Gastrocnemius medialis (tissue), 4 donors: ENCODE measurements at places on chromosomes 12 and 14.
A peak's percentile ranks its signal among the peaks of the same experiment; 100 is the strongest.

DNA sequence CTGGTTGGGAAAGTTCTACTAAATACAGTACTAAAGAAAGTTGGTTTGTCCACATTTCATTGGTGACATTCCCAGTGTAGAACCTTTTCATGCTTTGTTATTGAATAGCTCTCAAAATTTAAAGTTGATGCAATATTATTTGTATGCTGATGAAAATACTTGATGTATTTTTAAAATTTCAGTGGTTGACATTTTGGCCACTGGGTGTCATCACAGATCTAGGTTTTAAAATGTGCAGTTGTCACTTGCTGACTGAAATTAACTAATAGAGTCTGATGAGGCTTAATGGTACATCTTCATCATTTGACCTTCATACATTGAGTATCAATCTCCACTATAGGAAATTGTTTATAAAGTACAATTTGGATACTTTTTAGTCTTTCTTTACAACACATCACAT lies 37.1 kb downstream of the CMAS start:
- DNase-seq, result no peak

- DNase-seq, result no peak
Observed at GRCh38 chr14:23457587-23458445, 11.7 kb upstream of the NGDN start.

- DNase-seq, result no peak
Observed at GRCh38 chr12:29742646-29743045, 41.1 kb downstream of the TMTC1 start.

DNA sequence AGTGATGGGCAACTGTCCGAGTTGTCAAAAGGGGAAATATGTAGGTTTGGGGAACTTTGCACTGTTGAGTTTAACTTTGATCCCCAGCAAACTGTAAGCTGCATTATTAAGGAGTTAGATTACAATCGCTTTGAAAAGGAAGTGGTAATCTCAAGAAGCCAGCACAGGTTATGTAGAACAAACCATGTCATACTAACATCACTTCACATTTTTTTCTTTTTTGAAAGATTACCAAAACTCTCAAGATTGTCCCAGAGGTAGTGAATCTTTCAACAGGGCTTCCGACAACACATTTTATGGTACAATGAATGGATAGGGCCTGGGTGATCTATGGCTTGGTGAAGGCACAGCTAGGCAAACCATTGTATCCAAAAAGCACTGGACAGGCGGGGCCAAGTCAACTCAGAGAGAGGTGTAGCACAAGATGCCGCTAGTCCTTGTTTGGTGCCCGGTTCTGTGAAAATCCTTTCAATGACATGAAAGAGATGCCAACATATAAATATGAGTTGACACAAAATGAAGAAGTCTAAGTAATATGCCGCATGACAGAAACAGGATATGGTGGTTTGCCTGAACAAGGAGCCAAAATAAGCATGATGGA lies 24.3 kb upstream of the PARP11 start:
- no peak for DNase-seq

- DNase-seq, result no peak
Observed at GRCh38 chr12:94114166-94114565, 34.2 kb upstream of the PLXNC1 start.

DNA sequence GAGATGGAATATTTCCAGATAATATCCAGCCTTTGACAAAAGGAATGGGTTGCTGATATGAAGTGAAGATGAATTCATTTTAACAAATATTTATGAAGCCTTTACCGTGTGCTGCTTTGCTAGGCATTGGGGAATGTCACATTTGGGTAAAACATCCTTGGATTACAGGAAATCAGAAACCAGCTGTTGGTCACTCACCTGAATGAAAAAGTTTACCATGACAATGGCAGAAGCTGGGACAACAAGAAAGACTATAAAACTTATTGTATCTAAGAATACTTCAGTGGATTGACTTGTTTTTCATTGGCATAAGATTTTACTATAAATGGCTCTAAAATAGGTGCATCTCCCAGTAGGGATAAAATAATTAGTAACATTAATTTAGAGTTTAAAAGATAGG lies 19.7 kb downstream of the PPP4R4 start:
- DNase-seq, result no peak

DNA sequence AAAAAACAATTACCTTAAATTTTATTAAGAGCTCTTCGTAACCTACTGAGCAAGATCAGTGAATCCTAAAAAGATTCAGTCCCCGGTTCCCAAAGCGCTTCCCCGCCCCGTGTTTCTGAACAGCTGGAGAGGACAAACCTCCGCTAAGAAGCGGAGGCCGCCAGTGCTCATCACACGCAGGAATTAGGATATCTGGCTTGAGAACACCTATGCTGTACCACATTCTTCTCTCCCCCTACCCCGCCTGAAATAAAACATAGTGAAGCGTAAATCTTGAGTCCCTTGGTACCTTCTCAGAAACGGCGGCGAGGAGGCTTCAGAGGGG lies 774 bp upstream of the WDR20 start:
- no peak for DNase-seq

DNA sequence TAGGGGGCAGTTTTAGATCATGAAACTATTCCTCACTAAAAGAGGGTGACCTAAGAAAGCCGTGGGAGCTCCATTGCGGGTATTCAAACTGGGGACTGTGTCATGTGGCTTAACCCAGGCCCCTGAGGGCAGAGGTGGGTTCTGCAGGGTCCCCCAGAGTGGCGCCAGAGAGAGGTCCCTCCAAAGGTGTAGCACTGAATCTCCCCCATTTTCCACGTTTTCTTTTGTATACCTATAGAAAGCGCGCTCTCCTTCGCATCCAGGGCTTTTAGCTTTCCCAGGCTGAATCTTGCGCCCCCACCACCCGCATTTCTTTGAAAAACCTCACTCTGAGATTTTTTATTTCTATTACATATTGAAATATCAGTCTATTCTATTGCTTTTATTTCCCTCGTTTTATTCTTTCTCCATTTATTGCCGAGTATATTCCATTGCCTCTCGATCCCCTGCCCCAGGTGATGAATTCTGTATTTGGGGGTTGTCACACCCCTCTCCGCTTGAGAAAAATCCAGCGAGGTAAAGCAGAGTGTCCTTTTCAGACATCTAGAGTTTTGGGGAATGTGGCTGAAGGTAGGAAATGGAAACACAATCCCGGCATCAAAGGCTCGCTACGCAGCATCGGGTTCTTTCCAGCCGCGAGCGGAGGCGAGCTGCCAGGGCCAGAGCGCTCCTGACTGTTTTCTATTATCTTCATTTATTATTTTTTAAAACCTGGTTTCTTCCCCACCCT lies 870 bp upstream of the HOXC13 start:
- DNase-seq, result no peak

DNA sequence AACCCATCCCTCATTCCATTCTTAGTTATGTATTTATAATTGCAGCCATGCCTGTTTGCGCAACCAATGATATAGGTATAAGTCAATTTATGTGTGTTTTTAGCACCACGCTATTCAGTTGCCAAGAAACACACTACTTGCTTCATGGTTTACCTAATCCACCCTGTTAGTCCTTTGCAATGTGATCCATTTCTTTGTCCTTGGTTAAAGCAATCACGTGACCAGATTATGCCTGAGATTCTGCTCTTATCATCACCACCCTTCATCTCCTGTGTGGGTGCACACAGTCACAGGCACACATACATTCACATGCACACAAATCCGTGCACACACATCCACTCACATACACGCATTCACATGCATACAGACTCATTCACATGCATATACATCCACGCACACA lies 52.3 kb upstream of the KCNA5 start:
- DNase-seq, result no peak

DNA sequence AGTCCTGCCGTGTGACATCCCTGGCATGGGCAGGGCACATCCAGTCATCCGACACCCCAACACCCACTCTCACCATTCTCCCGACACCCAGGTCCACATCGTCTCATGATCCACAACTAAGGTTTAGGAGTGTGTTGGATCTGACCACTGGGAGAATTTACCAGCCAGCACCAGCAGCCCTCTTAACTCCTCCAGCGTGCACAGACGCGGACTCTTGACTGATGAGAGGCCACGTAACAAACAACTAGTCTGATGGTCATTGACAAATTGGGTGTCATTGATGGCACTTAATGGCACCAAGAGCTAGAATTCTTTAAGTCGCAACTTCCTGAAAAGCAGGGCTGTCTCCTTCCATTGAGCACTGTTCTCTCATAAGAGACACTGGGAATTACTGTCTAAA lies 203.0 kb upstream of the SFSWAP start:
- DNase-seq, result no peak

- no peak for DNase-seq
Observed at GRCh38 chr12:24480766-24481449, 468.0 kb downstream of the BCAT1 start.

DNA sequence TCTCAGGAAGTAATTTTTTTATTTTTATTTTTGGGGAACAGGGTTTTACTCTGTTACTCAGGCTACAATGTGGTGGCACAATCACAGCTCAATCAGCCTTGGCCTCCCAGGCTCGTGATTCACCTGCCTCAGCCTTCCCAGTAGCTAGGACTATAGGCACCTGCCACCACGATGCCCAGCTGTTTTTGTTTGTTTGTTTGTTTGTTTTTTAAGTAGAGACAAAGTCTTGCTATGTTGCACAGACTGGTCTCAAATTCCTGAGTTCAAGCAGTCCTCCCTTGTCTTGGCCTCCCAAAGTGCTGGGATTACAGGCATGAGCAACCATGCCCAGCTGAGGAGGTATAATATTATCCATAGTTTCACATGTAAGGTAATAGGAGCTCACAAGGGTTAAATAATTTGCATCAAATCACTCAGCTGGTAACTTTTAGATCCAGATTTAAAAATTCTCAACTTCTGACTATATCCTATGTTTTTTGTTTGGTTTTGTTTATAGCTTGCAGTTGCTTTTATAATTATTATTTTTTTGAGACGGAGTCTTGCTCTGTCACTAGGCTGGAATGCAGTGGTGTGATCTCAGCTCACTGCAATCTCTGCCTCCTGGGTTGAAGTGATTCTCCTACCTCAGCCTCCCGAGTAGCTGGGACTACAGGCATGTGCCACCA lies 629.3 kb downstream of the DIO2 start:
- no peak for DNase-seq

GRCh38 chr12:95102916-95103671 lies 29.7 kb upstream of the NR2C1 start:
- DNase-seq, result no peak

- no peak for DNase-seq
Observed at GRCh38 chr14:104676694-104677511, 12.5 kb upstream of the INF2 start.

- no peak for DNase-seq
Observed at GRCh38 chr12:100795174-100795799, 711 bp downstream of the ANO4 start.

DNA sequence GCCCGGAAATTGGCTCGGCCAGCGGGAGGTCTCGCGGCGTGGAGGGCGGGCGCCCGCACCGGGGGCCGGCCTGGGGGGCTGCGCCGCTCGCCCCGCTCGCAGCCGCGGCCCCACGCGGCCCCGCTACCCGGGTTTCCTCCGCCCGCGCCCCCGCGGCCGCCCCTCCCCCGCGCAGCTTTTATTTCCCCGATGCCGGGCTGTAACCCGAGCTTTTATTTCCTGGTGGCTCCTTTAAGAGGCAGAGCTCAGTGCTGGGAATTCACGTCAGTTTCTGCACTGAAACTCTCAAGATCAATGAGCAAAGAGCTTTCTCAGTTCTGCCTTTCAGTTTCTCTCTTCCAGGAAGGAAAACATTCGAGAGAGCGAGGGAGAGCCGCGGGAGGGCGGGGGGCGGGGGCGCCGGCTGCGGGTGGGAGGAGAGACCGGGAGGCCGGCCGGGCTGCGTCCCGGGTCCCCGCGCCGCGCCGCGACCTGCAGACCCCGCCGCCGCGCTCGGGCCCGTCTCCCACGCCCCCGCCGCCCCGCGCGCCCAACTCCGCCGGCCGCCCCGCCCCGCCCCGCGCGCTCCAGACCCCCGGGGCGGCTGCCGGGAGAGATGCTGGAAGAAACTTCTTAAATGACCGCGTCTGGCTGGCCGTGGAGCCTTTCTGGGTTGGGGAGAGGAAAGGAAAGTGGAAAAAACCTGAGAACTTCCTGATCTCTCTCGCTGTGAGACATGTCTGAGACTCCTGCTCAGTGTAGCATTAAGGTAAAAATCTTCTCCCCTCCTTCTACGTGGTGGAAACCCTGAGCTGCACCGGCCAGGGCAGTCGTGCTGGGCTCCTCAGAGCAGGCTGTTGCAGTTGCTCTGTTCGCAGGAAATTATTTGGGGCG lies at the start of gene ETV6:
Gene ETV6, plus strand, starts transcription at position 262 of the 873 bp plus-strand sequence. Its CDS starts 454 bp downstream, at position 716.
- DNase-seq, result peak; percentile 61

GRCh38 chr12:29224572-29224971 lies 75.5 kb downstream of the FAR2 start:
- DNase-seq, result no peak

DNA sequence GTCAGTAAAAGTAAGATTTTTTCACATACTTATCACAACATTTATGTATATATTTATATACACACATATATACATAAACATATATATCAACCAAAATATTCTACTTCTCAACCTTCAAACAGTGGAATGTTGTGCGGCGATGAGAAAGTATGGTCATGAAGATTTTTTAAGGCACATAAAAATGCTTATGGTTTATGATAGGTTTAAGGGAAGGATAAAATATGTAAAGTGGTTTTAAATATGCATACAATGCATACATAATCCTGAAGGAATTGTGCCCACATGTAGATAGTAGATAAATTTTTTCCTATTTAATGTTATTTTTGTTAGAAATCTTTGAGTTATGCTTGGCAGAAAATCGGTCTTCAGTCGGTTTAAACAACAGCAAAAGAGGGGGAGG lies 182.7 kb downstream of the ANO6 start:
- DNase-seq, result no peak

DNA sequence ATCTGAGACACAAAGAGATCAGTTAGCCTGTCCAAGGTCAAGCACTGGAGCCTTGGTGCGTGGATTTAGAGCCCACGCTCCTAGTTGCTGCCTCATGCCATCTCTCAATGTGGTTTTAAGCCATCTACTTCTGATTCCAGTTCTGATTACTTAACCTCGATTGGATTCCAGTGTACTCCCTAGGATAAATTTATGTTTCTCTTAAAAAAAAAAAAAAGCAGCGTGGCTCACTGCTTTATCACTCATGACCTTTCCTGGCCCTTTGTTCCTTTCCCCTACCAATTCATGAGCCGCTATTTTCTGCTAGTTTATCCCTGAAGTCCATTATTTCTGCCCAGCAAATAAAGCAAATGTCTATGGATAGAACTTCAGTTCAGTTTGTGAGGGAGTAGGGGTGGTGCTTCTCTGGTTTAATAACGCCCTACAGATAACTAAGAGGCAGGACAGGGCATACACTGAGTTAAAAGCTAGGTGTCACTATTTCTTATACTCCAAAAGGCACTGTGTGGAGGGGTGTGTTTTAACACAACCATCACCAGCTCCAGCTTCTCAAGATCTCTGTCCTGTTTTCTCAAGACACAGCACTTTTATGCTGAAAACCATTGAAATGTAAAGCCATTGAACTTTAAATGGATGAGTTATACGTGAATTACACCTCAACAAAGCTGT lies 9.8 kb upstream of the PARP11 start:
- no peak for DNase-seq

DNA sequence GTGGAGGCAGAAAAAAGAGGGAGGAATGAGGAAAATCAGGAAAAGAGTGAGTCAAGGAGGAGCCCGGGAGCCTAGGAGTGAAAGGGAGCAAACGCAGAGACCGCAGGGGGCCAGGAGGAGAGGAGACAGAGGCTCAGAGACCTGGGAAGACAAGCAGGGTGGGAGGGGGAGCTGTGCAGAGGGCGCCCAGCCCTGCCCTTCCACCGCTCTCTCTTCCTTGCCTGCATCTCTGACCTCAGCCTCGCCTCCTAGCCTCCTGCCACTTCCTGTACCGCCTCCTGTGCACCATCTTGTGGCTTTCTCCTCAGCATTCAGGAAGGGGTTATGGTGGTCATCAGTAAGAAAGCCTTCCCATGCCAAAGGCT lies 1.3 kb downstream of the CLSTN3 start:
- DNase-seq, result no peak
